ENCODE measurements at places on chromosomes 1 and 21.

DNA sequence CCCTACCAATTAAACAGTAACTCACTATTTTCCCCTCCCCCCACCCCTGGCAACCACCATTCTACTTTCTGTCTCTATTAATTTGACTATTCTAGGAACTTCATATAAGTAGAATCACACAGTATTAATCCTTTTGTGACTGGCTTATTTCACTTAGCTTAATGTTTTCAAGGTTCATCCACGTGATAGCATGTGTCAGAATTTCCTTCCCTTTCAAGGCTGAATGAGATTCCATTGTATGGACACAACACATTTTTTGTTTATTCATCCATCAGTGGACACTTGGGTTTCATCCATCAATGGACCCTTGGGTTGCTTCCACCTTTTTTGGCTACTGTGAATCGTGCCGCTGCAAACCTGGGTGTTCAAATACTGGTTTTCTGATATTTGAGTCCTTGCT, 41.7 kb downstream of the EIF2D start:
- no peak for DNase-seq

GRCh38 chr1:227946624-227947385, 927 bp downstream of the WNT9A start:
- DNase-seq = peak; percentile 40

DNA sequence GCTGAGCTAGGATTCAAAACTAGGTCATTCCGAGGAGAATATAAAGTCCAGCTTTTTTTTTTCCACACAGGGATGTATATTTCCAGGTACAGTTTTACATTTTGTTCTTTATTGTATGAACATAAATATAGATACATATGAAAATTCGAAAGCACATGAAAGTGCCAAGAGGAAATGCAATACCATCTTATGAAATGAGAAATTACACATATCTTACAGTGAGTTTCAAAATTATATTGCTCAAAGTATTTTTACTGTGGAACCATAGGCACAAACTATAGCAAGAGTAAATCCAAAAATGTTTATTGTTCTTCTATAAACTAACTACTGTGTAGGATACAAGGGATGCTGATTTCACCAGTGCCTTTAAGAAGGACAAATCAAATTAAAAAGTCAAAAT, 39.0 kb downstream of the PTPRC start:
- no peak for DNase-seq

DNA sequence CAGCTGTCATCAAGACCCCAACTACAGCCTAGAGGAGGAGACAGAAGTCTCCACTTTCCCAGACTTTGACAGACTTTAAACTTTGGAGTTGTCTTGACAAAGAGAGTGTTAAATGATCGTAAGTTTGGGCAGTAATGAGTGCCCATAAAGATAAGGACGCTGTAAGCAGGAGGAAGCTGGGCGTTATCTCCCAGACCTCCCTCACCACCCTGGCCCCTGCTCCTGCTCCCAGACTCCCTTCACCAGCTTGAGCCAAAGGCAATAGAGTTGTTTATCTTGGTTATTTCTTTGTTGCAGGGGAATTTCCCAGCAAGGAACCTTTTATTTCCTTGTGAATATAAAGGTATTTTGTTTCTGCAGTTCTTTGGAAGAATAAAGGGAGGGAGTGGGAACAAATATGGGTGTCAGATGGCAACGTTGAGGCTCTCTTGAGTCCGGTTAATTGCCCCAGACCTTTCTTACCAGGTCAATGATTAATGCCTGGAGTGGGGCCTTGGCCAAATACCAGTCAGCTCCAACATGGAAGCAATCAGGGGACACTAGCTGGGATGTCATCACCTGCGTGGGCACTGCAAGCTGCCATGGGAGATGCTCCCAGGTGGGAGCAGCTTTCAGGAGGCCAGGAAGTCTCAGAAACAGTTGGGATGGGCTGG, 4.4 kb downstream of the PIGR start:
- no peak for DNase-seq

DNA sequence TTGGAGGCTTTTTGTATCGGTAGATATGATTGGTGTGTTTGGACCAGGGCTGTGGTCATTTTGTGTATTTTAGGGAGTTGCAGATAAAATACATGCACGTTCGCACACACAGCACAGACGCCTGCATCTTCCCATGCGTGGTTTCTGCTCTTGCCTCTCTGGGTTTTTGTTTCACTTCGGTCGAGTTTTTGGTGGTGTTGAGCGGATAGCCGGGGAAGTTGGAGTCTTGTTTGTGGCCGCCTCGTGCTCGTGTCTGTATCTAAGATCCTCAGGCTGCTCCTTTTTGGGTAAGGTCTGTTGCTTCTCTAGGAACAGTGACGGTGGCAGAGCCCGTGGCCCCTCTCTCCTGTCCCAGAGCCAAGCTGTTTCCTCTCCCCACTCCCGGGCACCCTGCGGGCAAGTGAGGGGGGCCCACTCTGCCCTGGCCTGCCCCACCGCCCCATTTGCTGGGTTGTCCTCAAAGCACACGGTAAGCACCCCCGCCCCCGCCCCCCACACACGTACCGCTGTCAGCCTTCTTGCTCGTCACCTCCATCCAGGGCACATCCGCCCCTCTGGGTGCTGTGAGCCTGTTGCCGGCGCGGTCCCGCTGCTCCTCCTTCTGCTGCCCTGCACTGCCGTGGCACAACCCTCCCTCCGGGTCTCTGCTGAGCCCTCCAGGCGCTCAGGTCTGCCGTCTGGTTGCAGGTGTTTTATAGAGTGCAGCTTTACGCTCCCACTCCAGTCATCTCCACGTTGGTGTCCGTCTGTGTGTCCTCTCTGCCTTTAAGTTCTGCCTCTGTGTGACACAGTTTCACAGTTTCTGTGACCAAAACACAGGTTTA, 51.9 kb downstream of the AGPAT3 start:
- DNase-seq = no peak

GRCh38 chr21:21460979-21461378, 462.8 kb downstream of the NCAM2 start:
- no peak for DNase-seq

DNA sequence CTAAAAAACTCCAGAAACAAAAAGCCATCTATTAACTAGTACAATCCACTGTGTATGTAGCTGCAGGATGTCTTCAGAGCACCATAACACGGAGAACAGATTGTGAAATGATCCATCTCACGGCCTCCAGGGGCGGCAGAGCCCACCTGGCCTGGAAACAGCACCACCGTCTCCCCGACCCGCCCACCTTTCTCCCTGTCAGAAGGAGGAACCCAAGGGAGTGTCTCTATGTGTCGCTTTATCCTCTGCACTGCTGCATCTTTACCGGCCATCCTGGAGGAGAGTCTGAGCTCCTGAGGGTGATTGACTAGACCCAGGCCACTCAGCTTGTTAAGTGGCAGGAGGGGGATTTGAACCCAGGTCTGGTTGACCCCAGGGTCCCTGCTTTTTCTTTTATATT, 405.0 kb downstream of the MATN1 start:
- no peak for DNase-seq

DNA sequence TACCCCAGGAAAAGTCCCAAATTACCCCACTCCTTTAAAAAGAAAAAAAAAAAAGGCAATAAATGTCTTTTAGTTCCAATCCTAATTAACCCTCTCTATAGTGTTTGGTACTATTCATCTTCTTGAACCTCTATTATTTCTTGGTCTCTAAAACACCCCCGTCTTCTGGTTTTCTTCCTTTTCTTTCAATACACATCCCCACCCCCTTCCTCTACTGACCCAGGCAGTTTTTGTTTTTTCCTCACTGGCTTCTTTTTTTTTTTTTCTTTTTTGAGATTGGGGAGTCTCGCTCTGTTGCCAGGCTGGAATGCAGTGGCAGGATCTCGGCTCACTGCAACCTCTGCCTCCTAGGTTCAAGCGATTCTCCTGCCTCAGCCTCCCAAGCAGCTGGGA, 26.1 kb downstream of the EGLN1 start:
- DNase-seq = no peak

DNA sequence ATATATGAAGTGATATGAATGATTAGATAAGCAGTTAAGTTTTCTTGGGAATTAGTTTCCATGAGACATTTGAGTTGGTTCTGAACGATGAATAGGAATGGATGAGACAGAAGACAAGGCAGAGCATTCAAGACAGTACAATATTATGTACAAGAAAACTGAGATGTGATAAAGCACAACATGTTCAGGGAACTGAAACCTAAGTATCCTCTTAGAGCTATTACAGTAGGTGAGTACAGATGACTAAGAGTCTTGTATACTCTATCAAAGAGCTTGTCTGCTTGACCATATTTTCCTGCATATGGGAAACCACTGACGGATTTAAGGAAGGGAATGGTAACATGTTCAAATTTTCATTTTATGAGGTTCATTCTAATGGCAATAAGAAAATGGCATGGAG, 61.6 kb downstream of the NME7 start:
- DNase-seq = no peak

DNA sequence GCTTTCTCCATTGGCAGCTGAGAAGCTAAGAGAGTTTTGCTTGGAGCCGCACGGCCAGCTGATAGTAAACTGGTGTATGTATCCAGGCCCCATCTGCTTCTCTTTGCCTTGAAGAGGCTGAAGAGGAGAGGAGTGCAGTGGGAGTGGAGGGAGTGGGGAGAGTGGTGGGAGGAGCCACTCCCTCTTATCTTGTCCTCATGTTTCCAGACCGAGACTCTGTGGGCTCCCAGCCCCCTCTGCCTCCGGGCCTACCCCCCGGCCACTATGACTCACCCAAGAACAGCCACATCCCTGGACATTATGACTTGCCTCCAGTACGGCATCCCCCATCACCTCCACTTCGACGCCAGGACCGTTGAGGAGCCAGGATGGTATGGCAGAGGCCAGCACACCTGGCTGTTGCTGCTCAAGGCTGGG, 6.0 kb upstream of the LRRC71 start:
- DNase-seq = no peak

DNA sequence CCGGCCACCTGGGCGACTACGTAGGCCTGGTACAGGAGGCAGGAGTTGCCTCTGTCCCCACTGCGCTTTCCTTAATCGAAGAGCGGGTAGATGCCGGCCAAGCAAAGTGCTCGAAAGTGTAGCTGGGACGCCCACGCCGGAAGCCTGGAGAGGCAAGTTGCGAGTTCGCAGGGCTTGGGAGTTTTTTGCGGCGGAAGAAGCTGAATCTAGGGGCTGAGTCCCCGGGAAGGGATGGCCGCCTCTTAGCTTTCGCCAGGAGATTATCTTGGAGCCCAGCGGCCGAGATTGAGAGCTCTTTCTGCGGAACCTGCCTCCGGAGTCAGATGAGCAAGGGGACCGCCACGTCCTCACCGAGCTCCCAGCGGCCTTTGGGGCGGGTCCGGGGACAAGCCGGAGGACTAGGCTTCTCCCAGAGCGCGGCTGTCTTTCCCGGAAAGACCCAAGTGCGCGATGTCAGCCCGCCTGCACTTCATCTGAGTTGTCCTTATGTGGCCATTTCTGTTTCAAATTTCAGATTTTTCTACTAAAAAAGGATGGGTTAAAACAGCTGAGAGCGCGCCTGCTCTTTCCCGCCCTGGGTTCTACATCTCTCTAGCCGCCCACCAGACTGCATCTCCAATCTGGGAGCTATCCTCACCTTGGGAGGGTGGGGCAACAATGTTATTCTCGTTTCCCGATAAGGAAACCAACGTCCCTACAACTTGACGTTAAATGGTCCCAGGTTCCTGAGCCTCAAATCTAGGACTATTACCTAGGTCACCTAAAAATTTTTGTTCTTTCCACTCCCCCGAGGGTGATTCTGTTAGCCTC, 12.4 kb upstream of the TBX15 start:
- no peak for DNase-seq

- DNase-seq = no peak
These were observed 319.1 kb downstream of the GPATCH2 start for GRCh38 chr1:217311766-217312165.

DNA sequence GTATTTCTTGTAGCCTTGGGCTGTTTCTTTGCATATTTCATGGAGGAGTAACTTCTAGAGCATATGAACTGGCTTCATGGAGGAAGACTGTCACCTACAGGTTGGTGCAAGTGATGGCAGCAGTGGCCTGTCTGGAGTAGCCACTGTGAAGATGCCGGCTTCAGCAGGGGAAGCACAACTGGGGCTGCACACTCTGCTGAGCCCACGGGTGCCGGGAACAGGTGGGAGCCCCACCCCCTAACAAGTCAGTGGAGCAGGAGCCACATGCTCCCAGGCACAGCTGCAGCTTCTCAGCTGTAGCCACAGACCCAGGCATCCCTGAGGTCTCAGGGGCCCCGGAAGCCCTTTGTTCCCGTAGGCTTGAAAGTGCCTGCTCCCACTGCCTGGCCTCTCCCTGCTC, 43.2 kb upstream of the C1orf185 start:
- DNase-seq = peak; percentile 47

DNA sequence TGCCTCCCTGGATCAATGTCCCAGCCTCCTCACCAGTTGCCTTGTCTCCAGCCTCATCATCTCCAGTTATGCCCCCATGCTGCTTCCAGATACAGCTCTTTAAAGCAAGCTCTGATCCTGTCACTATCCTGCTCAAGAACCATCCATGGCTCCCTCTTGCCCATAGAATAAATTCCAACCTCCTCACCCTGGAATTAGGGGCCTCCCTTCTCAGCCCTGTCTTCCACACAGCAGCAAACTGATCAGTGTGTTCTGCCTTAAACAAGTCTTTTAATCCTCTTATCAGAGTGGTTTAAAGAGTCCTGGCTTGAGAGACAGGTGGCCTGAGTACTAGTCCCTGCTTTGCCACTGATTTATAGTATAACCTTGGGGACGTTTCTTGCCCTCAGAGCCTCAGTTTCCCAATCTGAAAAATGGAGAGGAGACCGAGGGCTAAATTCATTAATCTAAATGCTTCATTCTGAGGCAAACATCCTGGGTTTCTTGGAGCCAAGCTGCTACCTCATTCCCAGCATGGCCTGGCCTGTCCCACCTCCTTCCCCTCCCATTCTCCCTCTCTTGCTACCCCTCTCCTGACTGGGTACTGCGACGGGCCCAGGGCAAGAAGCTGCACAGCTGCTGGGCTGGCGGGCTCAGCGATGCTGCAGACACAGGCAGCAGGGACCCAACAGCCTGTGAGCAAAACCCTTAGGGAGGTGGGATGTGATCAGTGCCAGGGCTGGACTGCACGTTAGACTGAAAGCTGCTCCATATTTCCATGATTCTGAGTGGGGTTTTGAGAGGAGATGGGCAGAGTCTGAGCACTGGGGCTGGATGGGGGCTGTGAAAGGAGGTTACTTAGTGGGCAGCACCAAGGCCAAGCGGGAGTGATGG, 221.4 kb downstream of the PTPRU start:
- no peak for DNase-seq

DNA sequence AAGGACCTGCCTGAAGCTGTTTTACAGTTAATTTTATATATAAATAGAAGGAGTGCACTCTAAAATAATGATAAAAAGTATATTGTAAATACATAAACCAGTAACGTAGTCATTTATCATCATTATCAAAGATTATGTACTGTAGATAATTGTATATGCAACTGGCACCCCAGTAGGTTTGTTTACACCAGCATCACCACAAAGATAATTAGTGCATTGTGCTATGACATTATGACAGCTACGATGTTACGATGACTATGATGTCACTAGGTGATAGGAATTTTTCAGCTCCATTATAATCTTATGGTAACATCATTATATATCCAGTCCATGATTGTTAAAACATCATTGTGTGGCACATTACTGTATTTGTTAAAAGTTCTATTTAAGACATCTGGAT, 185.2 kb downstream of the LBR start:
- DNase-seq = no peak

DNA sequence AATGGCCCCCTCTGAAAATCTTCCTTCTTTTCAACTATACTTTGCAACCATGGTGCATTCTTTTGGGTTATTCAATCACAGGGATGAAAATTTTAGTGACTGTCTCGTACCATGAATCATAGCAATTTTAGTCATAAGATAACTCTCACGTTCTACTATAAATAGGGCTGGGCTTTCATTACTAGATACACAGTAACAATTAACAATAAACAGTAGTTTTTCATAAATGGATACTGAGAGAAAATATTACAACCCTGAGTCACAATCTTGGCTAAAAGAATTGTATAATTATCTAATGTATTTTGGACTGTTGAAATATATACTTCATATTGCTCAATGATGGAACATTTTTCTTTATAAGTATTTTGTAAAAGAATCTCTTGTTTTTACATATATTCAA, 96.1 kb downstream of the TEX35 start:
- no peak for DNase-seq

All from NCI-H446 (cell line).